ENCODE measurements at places on chromosomes 4 and X. TPM values are rescaled to one million over a fixed set of nuclear protein-coding genes. Genes with fewer than 3 reads are reported as not detected.

PDLIM3 gene
- polyA plus RNA-seq: 25.8 TPM

SPRY1 gene
- 39.8 TPM for polyA plus RNA-seq

LRRC66 gene
- 0.10 TPM for polyA plus RNA-seq

FAM9B gene
- polyA plus RNA-seq: not detected

MAOB gene
- 8.6 TPM for polyA plus RNA-seq

GPC4 gene
- 19.5 TPM for polyA plus RNA-seq

LPAR4 gene
- 0.30 TPM for polyA plus RNA-seq

FMR1NB gene
- not detected for polyA plus RNA-seq

PRRG1 gene
- 3.0 TPM for polyA plus RNA-seq

COX7B gene
- polyA plus RNA-seq: 532 TPM

GSTCD gene
- polyA plus RNA-seq: 1.5 TPM

TRPC3 gene
- 0.46 TPM for polyA plus RNA-seq

CPZ gene
- 3.5 TPM for polyA plus RNA-seq

REPS2 gene
- polyA plus RNA-seq: 12.0 TPM

INPP4B gene
- 2.4 TPM for polyA plus RNA-seq

DSPP gene
- polyA plus RNA-seq: not detected

MAEA gene
- polyA plus RNA-seq: 67.1 TPM

TEC gene
- polyA plus RNA-seq: 2.0 TPM

OTUD6A gene
- polyA plus RNA-seq: not detected

MID1 gene
- polyA plus RNA-seq: 4.3 TPM

VSIG1 gene
- polyA plus RNA-seq: 4.3 TPM

CMC4 gene
- 15.7 TPM for polyA plus RNA-seq

MAGEE2 gene
- 0.06 TPM for polyA plus RNA-seq

ENPEP gene
- 1.0 TPM for polyA plus RNA-seq

DIPK2B gene
- polyA plus RNA-seq: 6.8 TPM

SLC38A5 gene
- 80.9 TPM for polyA plus RNA-seq

IQSEC2 gene
- 9.0 TPM for polyA plus RNA-seq

SSX4 gene
- not detected for polyA plus RNA-seq

GALNTL6 gene
- not detected for polyA plus RNA-seq

TCP11X2 gene
- 0.17 TPM for polyA plus RNA-seq

ABCG2 gene
- 1.0 TPM for polyA plus RNA-seq

PHOX2B gene
- polyA plus RNA-seq: not detected

UGT2A1 gene
- 0.13 TPM for polyA plus RNA-seq

BEX1 gene
- polyA plus RNA-seq: 1.3 TPM

VGLL1 gene
- polyA plus RNA-seq: 2.1 TPM

MAML3 gene
- 3.0 TPM for polyA plus RNA-seq

SGMS2 gene
- 32.2 TPM for polyA plus RNA-seq

MAGEA2B gene
- not detected for polyA plus RNA-seq

PNCK gene
- polyA plus RNA-seq: 0.44 TPM

COX7B2 gene
- not detected for polyA plus RNA-seq

TAF7L gene
- polyA plus RNA-seq: 0.06 TPM

CACNA1F gene
- polyA plus RNA-seq: 0.41 TPM

ATP2B3 gene
- polyA plus RNA-seq: not detected

TEX11 gene
- not detected for polyA plus RNA-seq

PPBP gene
- polyA plus RNA-seq: 1.9 TPM

UGT2B10 gene
- polyA plus RNA-seq: not detected

UBA1 gene
- polyA plus RNA-seq: 92.5 TPM

GAGE12E gene
- polyA plus RNA-seq: not detected

RAI2 gene
- polyA plus RNA-seq: 11.5 TPM

LNX1 gene
- polyA plus RNA-seq: 2.3 TPM

ERAS gene
- not detected for polyA plus RNA-seq

SCRG1 gene
- polyA plus RNA-seq: 0.06 TPM

GPR34 gene
- 4.6 TPM for polyA plus RNA-seq

RHOXF2B gene
- polyA plus RNA-seq: not detected

GAR1 gene
- 24.8 TPM for polyA plus RNA-seq

PLK4 gene
- 1.2 TPM for polyA plus RNA-seq

RTL5 gene
- polyA plus RNA-seq: 2.8 TPM

TRPC5OS gene
- not detected for polyA plus RNA-seq

GYPB gene
- not detected for polyA plus RNA-seq

All from lung (tissue), 17 donors.